Breast epithelium (tissue), 4 donors: ENCODE measurements at places on chromosomes 6 and 20. TPM values are rescaled to one million over a fixed set of nuclear protein-coding genes. Genes with fewer than 3 reads are reported as not detected.

DNA sequence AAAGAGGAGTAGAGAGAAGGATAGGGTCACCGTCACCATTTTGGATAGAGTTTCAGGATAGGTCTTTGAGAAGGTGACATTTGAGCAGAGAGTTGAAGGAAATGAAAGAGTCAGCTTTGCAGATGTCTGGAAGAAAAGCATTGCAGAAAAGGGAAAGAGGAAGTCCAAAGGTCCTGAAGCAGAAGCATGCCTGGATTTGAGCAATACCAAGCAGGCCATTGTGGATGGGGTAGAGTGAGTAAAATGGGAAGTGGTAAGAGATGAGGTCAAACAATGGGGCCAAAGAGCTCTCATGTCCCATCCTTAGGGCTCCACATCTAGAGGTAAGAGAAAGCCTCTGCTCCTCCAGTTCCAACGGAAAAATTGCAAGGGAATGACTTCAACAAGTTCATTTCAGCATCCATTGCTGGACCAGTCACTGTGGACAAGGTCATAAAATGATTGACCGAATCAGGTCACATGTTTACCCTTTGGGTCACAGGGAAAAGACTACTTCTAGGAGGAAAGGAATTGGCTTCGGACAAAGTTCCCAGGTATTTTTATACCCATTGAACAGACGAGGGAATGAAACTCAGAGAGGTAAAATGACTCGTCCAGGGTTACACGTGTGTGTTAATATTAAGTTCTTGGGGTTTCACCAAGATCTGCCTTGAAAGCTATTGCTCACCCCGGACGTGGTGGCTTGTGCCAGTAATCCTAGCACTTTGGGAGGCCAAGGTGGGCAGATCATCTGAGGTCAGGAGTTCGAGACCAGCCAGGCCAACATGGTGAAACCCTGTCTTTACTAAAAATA is 6.6 kb upstream of the SAMHD1 start:
- no peak for DNase-seq

DNAH8 gene
- under 0.01 TPM for total RNA-seq

DNA sequence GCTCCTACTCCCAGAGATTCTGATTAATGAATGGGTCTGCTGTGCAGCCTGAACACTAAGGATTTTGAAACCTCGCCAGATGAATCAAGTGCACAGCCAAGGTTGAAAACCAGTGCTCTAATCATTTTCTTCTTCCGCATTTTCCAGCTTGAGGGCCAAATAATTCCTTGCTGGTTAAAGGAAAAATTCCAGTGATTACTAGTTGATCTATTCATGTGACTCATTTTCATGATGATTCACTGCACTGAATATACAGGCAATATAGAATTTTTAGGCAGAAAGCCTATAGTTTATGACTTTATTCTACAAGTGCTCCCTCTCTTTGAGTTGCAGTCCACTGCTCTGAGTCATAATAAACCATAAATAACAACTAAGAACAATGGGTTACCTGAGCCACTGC is 80.6 kb upstream of the PROKR2 start:
- no peak for DNase-seq

TSHZ2 gene
- 59.6 TPM for total RNA-seq

GRCh38 chr6:25324066-25324762 is 45.0 kb downstream of the CARMIL1 start:
- no peak for DNase-seq

DNA sequence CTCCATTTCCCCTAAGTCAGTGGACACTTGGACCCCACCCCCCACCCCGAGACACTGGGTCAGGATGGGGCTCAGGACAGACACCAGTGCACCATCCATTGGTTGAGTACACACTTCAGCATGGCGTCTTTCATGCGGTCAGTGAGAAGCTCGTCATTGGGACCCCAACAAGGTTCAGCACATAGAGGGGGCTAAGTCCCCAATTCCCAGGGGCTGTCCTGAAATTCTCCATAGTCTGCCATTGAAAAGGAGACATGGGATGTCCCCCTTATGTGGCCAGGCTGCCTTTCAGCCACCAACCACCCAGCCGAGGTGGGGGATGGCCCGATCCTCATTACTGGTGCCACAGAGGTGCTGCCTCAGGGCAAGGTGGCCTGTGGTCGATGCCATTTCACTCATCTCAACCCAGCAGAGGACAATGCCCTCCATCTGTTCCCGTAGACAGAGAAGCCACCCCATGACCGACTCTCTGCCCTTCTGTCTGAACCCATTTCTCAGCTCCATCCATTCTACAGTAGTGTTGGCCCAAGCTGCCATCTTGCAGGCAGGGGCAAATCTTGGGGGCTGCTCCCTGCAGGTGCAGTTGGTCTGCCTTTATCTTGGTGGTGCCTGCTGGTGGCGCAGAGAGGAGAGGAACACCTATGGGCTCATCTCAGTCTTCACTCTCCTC is 37.4 kb downstream of the PRR18 start:
- DNase-seq, result no peak
